ENCODE measurements at places on chromosomes 5 and 9. TPM values are rescaled to one million over a fixed set of nuclear protein-coding genes. Genes with fewer than 3 reads are reported as not detected.
A peak's percentile ranks its signal among the peaks of the same experiment; 100 is the strongest.

DNA sequence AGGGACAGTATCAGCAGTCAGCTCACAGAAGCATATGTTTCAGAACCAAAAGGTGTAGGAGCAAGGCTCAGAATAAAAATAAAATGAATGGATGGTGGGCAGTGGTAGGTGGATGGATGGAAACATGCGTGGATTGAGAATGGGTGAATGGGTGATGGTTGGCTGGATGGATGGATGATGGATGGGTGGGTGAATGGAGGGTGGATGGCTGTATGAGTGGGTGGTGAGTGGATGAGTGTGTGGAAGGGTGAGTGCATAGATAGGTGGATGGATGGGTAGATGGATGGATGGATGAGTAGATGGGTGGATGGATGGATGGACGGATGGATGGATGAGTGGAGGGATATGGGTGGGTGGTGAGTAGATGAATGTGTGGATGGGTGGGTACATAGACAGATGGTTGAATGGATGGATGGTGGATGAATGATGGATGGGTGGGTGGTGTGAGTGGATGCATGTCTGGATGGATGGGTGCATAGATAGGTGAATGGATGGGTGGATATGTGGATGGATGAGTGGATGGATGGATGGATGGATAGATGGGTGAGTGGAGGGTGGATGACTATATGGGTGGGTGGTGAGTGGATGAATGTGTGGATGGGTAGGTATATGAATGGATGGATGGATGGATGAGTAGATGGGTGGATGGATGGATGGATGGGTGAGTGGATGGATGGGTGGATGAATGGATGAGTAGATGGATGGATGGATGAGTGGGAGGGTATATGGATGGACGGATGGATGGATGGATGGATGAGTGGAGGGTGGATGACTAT is 164.2 kb downstream of the C9orf50 start:
- no peak for DNase-seq

OXCT1 gene
- total RNA-seq = 31.8 TPM

DNA sequence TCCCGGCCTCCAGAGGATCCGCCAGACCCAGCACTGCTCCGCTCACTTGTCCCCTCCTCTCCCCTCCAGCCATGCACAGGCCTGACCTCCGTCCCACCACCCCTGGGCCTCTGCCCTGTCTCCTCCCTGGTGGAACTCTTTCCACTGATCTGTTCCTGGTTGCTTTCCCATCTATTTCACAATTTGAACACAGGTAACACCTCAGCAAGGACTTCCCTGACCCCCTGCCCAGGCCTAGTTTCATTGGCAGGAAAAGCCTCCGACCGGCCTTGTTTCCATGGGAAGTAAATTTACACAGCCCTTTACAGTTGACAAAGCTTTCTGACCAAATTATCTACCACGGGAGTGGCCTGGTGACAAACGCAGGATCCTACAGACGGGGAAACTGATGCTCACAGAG is 14.8 kb downstream of the QSOX2 start:
- no peak for DNase-seq

FSD1L gene
- 6.0 TPM for total RNA-seq

GRCh38 chr5:65914641-65915196 is 11.7 kb upstream of the ERBIN start:
- no peak for DNase-seq

- DNase-seq = no peak
Measured at GRCh38 chr9:70856411-70856810, 265.0 kb downstream of the TRPM3 start.

- no peak for DNase-seq
Measured at GRCh38 chr5:56498759-56499395, 265.7 kb upstream of the ANKRD55 start.

DNA sequence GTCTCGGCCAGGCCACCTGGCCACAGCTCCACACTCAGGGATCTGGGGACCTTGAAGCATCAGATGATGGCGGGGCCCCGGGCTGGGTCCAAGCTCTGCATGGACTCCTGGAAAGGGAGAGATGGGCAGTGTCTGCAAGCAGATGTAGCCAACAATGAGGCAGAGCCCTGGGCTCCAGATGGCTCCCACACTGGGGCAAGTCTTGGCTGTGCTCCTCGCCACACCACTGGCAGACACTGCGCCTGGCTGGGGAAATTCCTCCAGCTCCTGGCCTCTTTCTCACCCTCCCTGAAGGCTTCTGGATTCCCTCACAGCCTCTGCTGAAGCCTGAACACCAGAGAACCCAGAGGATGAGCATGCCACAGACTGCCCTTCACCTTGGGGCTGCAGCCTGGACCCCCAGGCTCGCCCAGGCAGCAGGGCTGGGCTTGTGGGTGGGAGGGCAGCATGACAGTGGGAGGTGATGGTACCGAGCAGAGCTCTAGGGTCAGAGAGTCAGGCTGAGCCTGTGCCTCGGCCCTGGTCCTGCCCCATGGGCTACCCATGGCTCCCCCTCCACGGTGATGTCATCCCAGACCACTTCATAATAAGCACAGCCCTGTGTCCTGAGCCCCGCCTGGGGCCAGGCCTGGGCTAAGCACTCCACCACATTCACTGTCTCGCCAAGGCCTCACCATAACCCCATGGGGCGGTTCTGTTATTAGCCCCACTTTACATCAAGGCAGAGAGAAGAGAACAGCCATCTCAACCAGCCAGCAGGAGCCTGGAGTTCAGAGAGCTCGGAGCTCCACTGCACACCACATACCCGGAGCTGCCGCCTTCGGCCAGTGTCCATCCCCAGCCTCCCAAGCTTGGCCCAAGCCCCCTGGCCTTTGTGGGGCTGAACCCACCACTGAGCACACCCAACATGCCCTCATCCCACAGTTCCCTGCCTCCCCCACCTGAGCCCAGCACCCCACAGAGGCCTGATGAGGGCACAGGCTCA is 62.2 kb upstream of the ADAMTS2 start:
- DNase-seq = peak; percentile 2

- DNase-seq = peak; percentile 78
Measured at GRCh38 chr9:96219026-96219899, 82.7 kb downstream of the HSD17B3 start.

GRCh38 chr5:141402553-141403243 is at the start of gene PCDHGA9:
Gene PCDHGA9, plus strand, starts transcription at chr5:141402778. Its CDS starts 175 bp downstream, at chr5:141402953.
- no peak for DNase-seq

DNA sequence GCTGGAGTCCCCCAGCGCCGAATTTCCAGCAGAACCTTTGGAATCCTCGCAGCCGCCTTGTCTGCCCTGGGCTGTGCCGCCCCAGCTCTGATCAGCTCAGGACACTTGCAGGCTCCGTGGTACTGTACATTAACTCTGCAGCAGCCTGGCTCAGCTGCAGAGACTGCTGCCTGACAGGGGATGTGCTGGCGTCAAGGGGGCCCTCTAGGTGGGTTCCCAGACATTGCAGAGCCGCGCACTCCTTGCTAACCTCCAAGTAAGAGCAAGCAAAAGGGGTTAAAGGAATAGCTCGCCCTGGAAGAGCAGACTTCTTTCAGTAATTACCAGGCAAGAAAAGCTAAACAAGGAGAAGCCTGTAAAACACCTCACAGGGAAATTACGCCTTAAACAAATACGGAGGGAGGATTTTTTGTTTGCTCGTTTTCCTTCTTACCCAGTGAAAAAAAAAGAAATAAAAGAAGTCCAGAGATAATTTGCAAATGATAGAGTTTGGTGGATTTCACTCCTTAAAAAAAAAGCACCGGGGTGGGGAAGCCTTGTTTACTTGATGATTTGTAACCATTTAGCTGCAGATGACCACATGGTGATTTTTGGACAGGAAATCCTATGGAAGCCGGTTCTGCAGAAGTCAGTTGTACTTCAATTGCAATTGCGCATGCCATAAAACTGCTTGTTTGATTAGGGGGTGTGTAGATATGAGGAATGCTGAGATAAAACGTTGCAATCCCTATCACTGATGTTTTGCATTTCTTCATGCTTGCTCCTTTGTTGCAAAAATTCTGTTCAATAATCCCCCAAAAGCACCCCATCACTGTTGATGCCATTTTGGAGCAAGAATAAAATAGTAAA is 305.8 kb downstream of the PDE4D start:
- peak; percentile 78 for DNase-seq

BARX1 gene
- total RNA-seq = not detected

- DNase-seq = no peak
Measured at GRCh38 chr5:29262339-29263123, 1931.0 kb upstream of the CDH6 start.

- no peak for DNase-seq
Measured at GRCh38 chr5:77294185-77294584, 83.7 kb downstream of the PDE8B start.

HRCT1 gene
- not detected for total RNA-seq

- DNase-seq = no peak
Measured at GRCh38 chr9:124654431-124654830, 116.7 kb downstream of the NR6A1 start.

DNA sequence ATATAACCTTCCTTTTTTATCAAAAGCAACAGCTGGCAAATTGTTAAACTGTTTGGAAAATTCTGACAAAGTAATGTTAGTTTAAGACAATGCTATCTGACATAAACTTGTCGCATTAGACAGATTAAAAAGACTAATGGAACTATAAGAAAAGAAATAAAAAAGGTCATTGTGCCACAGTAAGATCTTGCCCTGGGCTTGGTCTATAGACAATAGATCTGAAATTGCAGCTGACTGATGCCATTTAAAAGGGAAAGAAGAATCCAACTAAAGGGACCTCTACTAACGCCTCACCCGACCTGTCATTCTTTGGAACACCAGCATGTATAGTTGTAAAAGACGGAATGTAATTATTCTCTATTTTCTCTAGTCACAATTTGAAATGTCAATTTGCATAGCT is 644.4 kb upstream of the GRAMD2B start:
- DNase-seq = no peak

GRCh38 chr9:84636436-84636835 is 33.1 kb upstream of the NTRK2 start:
- DNase-seq = no peak

CNTNAP3 gene
- total RNA-seq = 0.39 TPM

GRCh38 chr9:137411260-137411644 is 11.7 kb downstream of the EXD3 start:
- no peak for DNase-seq

ZNF300 gene
- total RNA-seq = 7.7 TPM

DNA sequence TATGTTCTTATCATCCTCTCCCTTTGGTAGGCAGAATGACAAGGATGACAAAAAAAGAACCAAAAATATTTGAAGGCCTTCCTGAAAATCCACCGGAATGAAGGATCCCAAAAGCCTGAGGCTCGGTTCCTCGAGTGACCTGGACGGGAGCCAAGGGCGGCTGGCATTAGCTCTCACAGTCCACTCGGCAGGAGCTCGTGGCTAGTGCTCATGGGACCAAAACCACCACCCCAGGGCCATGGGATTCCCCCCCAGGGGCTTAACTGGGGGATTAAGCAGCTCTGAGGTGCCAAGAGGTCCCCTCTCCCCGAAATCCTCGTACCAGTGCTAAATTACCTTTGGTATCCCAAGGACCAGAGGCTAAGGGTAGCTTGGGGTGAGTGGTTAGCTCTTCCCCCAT is 586 bp upstream of the PDZD2 start:
- peak; percentile 4 for DNase-seq

DNA sequence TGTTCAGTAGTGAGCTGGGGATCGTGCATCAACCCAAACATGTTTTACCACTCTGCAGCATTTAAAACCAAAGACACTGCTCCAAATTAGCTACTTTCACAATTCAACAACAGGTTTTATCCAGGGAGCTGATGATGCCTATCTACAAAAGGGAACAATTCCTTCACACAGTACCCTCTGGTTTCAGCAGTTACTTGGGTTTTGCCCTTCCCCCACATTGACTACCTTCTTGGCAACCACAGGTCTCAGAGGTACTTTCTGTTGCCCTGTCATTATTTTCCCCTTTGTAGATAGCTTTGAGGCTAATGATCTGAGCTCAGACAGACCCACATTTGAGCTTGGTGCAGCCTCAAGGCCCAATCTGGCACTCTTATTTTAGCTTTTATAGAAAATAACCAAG is 96.1 kb downstream of the WDR41 start:
- no peak for DNase-seq

- peak; percentile 70 for DNase-seq
Measured at GRCh38 chr5:180328296-180329137, 24.6 kb downstream of the GFPT2 start.

- peak; percentile 72 for DNase-seq
Measured at GRCh38 chr5:125372694-125373631, 626.5 kb upstream of the ZNF608 start.

DNA sequence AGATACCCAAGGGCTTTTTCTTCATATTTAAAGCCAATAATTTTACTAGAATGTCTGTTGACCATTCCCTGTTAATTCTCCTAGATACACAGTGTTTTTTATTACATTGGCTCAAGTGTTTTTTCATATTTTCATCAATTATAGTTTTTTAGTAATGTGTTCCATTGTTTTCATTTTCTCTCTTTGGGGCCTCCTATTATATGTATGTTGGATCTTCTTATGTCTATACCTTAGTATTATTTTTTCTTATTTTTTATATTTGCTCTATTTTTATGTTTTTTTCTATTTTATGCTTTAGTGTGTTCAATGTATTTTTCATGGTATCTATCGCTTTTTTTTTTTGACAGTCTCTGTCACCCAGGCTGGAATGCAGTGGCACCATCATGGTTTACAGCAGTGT is 7.5 kb downstream of the KIAA1958 start:
- DNase-seq = no peak

SPARC gene
- 2,339 TPM for total RNA-seq

CD180 gene
- not detected for total RNA-seq

- no peak for DNase-seq
Measured at GRCh38 chr5:127586811-127587210, 62.1 kb upstream of the CTXN3 start.

DNA sequence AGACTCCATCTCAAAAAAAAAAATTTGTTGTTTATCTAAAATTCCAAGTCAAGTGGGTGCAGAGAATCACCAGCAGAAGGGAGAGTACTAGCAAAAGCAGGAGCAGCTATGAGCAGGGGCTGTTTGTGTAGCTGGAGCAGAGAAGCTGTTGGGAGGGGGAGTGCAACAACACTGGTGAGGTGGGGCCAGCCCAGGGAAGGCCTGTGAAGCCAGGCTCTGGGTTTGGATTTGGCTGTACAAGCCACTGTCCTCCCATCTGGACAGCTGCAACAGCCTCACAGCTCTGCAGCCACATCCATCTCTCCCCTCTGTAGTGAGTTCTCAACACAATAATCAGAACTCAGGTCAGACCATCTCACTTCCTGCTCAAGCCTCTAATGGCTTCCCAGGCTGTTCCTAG is 59.4 kb downstream of the TMOD1 start:
- DNase-seq = no peak

- DNase-seq = peak; percentile 57
Measured at GRCh38 chr9:119961774-119962424, 592.7 kb upstream of the BRINP1 start.
